AG09319 (cell line): ENCODE measurements at places on chromosomes 4 and X.

DNA sequence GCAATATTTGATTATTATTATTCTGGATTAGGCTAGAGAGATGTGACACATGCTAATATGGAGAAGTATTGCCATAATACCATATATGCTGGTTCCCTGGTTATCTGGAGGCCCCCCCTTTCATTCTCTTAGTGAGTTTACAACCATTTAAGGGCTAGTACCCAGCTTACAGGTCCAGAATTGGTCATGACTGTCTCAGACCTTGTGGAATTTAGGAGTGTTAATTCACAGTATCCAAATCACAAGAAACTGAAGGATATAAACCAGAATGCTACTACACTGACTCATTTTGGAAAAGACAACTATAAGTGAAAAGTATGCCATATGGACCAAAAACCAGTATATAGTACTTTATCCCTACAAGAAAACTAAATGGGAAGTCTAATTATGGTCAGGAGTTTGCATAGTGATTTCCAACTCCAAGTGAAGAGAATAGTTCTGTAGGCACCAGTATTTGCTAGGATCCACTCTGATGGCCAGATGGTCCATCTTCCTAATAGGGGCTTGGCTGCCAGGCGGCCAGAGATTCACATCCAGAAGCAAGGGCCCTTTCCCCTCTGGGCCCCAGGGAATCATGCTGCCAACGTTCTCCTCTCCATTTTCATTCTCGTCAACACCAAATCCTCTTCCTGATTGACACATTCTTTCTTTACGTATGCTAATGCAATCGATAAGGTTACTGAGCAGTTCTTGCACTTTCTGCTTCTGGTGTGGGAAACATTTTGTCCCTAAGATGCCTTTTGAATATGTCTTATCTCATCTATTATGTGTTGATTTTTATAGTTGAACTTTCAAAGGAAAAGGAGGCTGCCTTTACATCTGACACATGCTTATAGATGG, 123.6 kb downstream of the SHROOM3 start:
- no peak for DNase-seq

DNA sequence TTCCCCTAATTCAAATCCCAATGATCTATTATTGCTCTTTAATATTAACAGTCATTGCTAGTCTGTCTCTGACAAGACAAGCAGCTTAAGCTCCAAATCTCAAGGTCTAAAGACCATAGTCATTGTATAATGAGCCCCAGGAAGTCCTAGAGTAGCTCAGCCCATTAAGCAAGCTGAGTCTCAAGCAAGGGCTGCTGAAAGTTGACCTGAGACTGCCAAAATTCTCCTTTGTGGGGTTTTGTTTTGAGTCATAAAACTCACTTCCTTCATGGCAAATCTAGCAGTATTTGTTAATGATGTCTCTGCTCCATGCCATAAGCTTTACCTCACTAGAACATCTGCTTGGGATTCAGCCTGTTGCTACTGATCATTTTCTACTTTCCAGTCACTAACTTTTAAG, 313.2 kb downstream of the ANTXR2 start:
- DNase-seq: no peak

DNA sequence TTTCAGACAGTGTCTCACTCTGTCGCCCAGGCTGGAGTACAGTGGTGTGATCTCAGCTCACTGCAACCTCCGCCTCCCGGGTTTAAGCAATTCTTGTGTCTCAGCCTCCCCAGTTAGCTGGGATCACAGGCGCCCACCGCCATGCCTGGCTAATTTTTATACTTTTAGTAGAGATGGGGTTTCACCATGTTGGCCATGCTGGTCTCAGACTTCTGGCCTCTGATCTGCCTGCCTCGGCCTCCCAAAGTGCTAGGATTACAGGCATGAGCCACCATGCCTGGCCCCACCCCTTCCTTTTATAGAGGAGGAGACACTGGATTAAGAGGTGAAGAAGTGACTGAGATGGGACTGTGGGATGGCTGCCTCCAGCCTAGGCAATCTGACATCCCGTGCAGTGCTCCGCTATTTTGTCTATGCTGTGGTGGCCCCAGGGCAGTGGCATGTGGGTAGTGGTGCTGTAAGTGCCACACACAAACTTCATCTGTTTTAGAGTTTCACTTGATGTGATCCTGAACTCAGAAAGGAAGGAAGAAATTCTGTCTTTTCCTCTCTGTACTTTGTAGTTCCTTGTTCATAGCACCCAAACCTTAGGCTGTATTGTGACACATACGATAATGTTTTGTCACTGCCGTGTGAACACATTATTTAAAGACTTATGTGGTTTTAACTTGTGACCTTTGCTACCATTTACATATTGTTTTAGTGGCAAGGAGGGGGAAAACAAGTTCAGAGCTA, 48.9 kb downstream of the FNIP2 start:
- no peak for DNase-seq

DNA sequence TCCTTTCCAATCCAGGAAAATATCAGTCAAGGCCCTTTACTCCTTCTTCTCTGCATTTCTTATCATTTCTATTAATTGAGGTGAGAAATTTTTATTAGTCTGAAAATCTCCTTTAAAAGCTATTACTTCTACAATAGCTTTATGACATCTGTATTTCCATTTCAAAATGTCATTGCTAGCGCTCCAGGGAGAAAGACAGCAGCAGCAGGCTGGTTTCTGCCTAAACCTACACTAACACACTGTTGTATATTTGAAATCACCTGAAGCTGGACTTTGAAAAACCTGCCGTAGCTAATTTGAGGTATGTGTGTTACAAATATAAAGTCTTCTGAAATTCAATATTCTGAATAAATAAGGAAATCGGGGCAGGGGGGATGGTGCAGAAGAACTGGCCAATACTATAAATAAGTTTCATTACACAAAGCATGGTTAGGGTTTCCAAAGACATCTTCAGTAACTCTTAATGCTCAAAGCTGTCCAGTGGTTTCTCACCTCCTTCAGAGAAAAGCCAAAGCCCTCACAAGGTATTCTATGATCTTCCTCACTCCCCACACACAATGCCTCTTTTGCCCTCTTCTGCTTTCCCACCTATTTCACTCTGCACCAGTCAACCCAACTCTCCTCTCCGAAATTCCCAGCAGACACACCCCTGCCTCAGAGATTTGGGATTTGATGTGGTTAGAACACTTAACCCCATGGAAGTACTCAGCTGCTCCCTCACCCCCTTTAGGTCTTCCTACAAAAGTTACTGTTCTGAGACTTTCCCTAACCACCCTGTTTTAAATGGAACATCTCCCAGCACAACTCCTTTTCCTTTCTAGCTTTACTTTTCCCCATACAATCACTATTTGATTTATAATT, 122.7 kb downstream of the PPP3CA start:
- no peak for DNase-seq

DNA sequence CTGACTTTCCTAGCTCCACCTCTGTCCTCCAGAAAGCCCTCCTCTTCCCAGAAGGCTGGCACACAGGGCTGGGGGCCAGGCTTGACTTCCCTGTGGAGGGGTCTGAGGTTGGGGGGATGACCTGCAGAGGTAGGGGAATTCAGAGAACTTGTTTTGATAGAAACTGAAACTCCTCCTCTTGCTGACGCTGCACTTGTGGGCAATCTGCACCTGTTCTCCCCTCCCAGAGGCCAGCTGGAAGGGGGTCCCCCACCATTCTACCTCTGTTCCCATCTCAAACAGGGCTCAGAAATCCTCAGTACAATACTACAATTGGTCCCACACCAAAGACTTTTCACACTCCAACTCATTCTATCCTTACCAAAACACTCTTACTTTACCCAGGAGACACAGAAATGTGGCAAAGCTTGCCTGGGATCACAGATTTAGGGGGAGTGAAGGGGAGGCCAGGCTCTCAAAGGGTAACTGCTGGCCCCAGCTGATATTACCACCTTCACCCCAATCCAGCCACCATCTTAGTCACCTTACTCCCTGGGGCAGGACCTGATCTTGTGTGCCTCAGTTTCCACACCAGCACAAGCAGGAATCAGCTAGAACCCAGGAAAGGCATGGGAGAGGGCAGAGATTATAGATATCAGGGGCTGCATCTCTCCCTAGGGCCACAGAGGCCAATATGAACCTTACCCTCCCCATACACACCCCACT, 18.5 kb downstream of the OTUD5 start:
- no peak for DNase-seq

DNA sequence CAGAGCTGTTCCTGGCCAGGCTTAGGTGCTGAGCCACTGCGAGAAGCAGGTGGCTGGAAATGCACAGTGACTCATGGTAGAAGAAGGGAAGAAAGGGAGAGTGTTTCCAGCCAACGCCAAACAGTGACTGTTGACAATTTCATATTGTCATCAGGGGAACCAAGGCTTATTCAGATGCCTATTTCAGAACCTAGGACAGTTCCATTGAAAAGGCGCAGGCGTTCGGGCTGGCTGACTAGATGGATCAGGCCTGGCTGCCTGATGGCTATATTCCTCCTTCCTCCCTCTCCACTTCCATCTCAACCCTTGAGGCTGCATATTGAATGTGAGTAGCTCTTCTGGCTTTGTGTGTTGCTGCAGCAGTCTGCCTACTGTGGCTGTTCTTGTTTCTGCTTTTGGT, 73.0 kb upstream of the FRMPD4 start:
- DNase-seq: no peak
